ENCODE measurements at places on chromosomes 5 and 9.

DNA sequence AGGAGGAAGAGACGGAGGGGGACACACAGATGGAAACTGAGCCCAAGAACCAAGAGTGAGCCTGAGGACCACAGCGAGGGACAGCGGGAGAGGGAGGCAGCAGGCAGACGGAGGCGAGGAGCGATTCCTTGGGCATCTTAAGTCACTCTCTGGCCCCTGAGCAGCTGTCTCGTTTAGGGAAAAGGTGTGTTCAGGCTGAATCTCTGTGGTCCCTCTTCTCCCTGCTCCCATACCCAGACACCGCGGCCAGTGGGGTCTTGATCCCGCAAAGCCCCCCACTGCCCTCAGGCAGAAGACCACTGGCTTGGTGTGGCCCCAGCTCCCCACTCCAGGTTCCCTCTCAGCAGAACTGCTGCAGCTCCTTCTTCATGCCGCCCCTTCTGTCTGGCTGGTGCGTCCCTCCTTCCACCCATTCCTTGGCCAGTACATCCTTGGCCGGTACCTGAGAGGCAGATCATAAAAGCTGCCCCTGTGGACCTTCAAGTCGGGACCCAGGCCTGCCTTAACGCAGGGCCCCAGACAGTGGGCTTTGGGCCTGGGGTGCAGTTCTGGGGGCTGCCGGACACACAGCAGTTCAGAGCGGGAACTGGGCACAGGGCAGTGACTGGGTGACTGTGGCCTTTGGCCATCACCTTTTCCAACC is 5.8 kb upstream of the RALGDS start:
- DNase-seq, result no peak

- no peak for DNase-seq
These were observed 1.1 kb upstream of the TNFAIP8 start for GRCh38 chr5:119354537-119355243.

DNA sequence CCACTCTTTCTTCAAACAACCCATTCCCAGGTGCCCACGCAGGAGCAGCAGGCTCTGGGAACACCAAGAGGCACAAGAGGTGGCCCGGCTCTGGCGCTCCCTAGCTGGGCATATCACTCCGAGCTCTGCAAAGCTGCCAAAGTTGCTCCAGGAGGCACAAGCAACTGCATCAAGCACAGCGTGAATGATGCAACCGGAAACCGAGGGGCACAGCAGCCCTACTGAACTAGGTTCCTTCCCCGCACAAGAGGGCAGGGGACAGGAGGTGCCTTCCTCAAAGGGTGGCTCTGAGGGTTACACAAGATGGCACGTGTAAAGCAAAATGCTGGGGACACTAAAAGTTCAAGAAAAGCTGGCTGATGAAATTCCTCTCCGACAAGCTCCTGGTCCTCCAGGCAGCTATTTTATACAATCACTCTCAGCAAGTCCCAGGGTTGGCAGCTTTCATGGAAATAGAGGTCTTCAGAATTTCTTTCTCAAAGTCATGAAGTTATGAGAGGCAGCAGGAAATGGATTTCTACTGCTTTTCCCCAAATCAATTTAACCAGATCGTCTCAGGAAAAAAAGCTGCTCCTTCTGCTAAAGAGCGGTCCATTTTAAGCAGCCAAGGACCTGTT is 22.9 kb downstream of the PSMB7 start:
- DNase-seq, result no peak

GRCh38 chr9:18638371-18639249 is 164.7 kb downstream of the ADAMTSL1 start:
- no peak for DNase-seq

DNA sequence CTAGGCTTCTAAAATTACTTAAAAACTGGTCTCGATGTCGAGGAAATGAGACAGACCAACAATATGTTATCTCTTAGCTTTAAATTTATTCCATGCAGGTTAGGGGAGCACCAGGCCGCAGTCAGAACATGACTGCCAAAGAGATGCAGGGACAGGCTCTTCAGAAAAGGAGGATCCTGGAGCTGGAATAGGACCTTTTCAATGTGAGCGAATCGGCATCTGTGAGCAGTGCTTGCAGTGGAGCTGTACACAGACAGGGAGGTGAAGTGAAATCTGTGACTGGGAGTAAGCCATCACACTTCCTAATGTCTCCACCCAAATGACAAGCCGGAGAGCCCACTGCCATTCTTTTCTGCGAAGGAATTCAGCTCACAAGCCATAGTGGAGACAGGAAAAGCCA is 78.2 kb downstream of the EFNA5 start:
- DNase-seq, result no peak

- no peak for DNase-seq
These were observed 266.1 kb downstream of the ZSWIM6 start for GRCh38 chr5:61598126-61598525.

GRCh38 chr5:62306896-62307689 is 1.1 kb downstream of the KIF2A start:
- DNase-seq, result peak; percentile 32

GRCh38 chr9:93954434-93955061 is 607 bp downstream of the BARX1 start:
- DNase-seq, result no peak

DNA sequence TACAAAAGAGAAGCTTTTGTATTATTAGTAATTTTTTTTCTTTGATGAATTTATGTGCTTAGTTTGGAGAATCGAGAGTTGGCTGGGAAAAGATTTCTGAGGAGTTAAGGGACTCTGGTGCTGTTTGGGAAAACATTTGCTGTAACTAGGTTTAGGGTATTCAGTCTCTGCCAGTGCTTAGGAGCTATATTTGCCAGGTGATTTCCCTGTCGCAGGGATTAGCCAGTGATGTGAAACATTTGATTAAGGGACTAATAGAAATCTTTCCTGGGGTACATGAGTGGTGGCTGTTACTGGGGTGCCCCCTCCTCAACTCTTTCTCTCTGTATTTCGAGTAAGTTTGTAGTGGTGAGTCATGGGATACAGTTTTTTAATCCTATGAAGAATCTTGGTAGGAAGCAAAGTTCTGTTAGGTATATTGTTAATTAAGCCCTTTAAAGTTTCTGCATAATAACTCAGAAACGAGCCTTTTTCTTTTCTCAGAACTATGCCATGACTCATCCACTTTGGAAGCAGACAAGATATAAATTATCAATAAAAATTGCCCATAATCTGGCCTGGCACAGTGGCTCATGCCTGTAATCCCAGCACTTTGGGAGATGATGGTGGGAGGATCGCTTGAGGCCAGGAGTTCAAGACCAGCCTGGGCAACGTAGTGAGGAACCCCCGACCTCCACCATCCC is 18.6 kb downstream of the RGMB start:
- DNase-seq, result no peak

DNA sequence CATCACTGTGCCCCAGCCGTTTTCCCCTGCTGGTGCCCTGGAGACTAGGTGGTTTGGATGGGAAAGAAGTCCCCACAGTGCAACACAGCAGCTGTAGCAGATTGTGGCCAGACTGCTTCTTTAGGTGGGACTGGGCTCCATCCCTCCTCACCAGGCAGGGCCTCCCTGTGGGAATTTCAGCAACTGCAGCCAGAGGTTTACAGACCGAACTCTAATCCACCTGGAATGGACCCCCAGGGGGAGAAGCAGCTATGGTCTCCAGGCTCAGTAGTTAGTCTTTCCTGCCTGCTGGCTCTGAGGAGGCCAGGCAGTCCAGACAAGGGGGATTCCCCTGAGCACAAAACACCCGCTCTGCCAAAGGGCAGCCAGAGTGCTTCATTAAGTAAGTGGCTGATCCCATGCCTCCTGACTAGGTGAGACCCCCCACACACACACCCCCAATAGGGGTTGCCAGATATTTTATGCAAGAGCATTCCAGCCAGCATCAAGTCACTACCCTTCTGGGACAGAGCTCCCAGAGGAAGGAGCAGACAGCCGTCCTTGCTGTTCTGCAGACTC is 188.9 kb downstream of the SGCD start:
- DNase-seq, result no peak

DNA sequence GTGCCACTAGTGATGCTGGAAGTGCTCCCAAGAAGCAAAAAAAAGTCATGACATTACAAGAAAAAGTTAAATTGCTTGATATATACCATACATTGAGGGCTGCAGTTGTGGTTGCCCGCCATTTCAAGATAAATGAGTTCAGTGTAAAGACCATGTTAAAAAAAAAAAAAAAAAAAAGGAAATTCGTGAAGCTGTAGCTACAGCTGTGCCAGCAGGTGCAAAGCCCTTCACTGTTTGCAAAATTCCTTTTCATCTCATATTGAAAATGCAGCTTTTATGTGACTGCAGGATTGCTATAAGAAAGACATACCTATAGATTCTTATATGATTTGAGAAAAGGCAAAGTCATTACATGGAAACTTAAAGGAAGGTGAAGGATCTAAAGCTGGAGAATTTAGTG is 179.6 kb upstream of the POU5F2 start:
- no peak for DNase-seq

- DNase-seq, result no peak
These were observed 32.1 kb downstream of the RAPGEF1 start for GRCh38 chr9:131707733-131708157.

- DNase-seq, result no peak
These were observed 140.8 kb downstream of the SMARCA2 start for GRCh38 chr9:2155966-2156365.

DNA sequence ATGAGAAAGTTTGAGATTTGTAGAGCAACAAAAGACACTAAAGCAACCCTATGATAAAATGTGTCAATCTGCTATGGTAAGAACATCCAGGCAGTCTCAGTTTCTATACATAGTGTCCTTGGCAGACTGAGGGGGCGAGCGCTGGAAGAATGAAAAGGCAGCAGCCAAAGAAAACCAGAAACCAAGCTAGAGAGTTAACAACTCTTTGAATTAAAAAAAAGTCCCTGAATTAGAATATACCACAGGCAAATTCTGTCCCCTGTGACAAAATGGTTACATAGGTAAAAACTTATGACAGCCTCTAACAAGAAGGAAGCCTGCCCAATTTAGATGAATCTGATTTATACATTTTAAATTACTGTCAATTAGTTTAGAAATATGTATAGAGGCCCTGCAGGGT is 106.7 kb downstream of the OXCT1 start:
- no peak for DNase-seq

GRCh38 chr9:78541868-78542443 is 245.0 kb downstream of the PSAT1 start:
- no peak for DNase-seq

DNA sequence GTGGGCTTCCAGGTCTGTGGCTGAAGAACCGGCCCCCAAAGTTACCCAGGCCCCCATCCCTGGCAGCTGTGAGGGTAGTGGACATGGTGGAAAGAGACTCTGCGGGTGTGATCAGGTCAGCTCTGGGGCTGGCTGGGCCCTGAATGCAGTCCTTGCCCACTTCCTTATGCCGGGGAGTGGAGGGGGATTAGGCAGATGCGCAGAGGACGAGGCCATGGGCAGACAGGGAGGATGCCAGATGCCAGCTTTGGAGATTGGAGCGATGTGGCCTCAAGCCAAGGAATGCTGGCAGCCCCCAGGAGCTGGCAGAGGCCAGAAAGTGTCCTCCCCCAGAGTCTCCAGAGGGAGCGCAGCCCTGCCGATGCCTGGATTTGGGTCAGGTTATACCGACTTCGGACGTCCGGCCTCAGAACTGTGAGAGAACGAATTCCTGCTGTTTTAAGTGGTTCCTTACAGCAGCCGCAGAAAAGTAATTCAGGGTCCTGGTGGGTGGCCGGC is 69.8 kb downstream of the ADAMTS2 start:
- DNase-seq, result no peak

DNA sequence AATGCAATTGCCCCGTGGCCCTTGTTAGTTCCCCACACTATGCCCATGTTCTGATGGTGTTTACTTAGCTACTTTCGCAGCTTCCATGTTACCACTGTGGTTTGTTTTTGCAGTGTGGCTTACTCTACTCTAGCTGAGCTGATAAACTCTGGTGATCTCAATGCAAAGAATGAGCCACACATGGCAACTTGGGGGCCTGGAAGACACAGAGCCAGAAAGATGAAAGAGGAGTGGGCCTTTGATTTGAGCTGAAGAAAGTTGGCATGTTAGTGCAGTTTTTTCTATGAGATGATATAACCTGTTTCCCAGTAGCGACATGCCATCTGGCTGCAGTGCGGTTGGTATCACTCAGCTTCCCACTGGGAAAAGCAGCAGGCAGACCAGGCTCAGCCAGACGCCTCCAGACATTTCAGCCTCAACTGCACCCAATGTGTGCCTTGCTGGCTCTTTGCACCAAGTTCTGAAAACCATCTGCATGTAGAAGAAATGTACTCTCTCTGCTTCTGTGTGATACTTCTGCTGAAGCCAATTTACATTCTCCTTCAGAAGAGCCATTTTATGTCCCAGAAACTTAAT is 329.4 kb downstream of the ARHGEF28 start:
- no peak for DNase-seq

DNA sequence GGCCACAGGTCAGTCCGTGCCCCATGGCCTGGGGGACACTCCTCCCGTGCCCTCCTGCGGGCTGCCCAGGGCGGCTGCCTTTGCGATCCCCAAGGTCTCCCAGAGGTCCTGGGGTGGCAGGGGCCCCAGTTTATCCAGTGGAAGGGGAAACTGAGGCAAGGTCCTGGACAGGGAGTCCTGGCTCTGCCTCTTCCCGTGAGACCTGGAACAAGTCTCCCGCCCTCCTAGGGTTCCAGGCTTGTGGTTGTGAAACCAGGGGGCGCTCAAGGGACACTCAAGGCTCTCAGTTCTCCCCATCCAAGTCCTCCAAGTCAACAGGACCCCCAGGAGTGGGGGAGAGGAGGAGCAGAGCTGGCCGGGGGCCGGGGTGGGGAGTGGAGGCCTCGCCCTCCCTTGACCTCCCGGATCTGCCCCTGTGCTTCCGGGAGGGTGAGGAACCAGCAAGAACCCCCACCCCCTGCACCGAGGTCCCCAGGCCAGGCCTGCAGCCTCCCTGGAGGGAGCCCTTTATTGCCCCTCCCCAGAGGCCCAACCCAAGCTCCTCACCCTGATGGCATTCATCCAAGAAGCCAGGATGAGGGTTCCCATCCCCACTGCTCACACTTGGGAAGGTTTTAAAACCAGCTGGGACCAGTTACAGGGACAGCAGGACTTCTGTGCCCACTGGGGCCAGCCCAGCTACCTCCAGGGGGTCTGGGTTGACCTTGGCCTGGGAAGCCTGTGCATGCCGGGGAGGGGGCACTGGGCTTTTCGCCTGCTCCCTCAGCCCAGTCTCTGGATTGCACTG is 24.7 kb upstream of the TMEM250 start:
- no peak for DNase-seq

GRCh38 chr9:89724659-89725058 is 119.8 kb downstream of the GADD45G start:
- DNase-seq, result no peak

DNA sequence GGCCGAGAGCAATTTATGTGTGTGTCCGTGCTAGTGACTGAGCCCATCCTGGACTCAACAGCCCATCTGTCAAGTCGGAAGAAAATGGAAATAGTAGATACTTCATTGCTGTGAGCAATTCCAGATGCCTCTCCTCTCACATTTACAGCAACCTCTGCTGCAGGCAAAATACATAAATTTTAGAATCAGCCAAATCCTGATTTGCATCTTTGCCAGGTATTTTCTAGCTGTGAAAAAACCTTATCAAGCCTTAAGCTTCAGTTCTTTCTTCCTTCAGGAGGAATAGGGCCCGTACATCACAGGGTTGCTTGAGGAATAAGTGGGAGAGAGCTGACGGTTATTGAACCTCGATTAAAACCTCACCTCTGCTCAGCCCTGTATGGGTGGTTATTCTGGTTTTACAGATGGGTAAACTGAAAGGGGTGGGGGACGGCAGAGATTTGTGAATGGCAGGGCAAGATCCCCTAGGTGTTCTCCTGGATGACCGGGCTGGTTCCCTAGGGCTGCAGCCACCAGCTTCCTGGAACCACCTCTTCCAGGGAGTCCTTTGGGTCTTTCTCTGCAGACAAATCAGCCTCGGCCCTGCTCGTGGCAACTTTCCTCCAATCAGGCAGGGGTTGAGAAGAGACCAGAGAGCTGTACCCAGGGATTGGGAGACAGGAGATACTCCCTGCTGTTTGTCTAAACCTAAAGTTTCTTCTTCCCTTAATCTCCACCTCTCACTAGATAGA is 5.3 kb upstream of the MSX2 start:
- DNase-seq, result no peak
